ENCODE measurements at places on chromosomes 1 and 21.

GRCh38 chr1:185894791-185895190, 160.6 kb downstream of the HMCN1 start:
- DNase-seq = no peak

DNA sequence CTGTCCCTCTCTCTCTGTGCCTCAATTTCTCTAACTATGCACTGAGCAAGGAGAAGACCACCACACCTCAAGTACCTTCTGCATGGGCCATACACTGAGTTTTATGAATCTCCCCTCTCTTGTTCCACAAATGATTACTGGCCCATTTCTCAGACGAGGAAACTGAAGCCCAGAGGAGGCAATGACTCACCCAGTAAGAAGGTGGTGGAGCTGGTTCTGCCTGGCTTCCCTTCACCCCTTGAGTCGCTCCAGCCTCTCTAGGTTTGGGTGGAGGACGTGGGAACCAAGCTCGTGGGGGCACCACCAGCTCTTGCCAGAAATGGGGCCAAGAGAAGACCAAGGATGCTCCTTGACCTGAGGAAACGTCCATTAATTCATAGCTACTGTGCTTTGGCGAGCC, 21.3 kb upstream of the RUNX3 start:
- DNase-seq = no peak

GRCh38 chr1:108646648-108647269, 14.1 kb downstream of the HENMT1 start:
- peak; percentile 66 for DNase-seq

GRCh38 chr1:198641966-198642668, 3.3 kb downstream of the PTPRC start:
- no peak for DNase-seq

GRCh38 chr21:32653326-32653901, 41.2 kb upstream of the CFAP298 start:
- DNase-seq = peak; percentile 9

GRCh38 chr1:32332290-32333079, 3.5 kb downstream of the MARCKSL1 start:
- DNase-seq = no peak

DNA sequence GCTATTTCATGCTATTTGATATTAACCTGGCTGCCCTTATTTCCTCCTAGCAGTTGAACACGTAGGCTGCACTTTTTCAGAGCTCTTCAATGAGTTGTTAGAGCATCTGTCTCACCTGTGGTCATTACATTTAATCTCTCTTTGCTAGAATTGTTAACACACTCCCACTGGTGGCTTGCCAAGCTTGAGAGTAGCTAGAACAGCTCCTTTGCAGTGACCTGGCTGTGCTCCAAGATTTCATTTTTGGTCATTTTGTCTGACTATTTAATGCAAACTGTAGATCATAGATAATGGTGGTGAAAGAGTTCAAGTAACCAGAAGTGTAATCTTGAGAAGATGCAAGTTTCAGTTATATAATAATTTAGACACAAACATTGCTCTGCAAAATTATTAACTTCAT, 105.6 kb downstream of the LRRC7 start:
- DNase-seq = no peak

Data from activated CD4-positive, alpha-beta T cell treated with anti-CD3 and anti-CD28 coated beads, Interleukin-2, amount 50 U/mL, for 48 hours (primary cell).